Head of caudate nucleus (tissue), 42 donors: ENCODE measurements at places on chromosomes 1 and 21.
A peak's percentile ranks its signal among the peaks of the same experiment; 100 is the strongest.

DNA sequence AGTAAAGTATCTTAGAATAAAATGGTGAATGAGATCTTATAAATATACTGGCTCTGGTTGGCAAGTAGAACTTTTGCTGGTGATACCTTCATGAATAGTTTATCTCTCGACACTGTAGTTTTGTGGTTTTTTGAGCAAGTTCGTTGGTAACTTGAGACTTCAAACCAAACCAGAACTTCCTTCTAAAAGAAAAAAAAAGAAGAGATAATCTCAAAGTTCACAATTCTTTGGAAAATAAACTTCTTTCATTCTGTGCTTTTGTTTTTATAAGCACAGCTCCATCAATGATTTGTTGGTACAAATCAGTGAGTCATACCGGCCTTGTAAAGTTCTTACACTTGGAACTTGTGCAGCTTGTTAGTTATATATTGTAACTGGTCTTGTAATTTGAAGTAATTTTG lies 2.3 kb downstream of the HIPK1 start:
- DNase-seq = no peak

- DNase-seq = no peak
These were observed 522.6 kb downstream of the PTPRU start for GRCh38 chr1:29758781-29759499.

DNA sequence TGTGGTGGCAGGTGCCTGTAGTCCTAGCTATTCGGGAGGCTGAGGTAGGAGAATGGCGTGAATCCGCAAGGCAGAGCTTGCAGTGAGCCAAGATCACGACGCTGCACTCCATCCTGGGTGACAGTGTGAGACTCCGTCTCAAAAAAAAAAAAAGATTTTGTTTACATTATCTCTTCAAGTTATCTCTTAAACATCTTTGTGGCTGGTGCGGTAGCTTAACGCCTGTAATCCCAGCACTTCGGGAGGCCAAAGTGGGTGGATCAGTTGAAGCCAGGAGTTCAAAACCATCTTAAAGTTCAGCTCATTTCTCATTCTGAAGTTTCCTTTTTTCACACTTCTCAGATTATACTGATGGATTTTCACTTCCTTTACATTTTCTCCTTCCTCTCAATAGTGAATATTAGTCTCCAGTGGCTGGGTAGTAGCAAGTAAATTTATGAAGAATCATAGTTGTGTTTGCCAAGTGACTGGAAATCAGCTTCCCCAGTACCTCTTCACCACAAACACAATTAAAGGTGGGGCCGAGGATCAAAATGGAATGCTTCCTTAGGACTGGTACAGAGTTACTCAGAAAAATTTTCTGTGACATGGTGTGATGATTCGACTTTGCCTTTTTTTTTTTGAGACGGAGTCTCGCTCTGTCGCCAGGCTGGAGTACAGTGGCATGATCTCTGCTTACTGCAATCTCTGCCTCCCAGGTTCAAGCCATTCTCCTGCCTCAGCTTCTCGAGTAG lies 13.8 kb downstream of the PIP5K1A start:
- DNase-seq = no peak

- no peak for DNase-seq
These were observed 4.1 kb downstream of the CDC42BPA start for GRCh38 chr1:227314014-227314848.

DNA sequence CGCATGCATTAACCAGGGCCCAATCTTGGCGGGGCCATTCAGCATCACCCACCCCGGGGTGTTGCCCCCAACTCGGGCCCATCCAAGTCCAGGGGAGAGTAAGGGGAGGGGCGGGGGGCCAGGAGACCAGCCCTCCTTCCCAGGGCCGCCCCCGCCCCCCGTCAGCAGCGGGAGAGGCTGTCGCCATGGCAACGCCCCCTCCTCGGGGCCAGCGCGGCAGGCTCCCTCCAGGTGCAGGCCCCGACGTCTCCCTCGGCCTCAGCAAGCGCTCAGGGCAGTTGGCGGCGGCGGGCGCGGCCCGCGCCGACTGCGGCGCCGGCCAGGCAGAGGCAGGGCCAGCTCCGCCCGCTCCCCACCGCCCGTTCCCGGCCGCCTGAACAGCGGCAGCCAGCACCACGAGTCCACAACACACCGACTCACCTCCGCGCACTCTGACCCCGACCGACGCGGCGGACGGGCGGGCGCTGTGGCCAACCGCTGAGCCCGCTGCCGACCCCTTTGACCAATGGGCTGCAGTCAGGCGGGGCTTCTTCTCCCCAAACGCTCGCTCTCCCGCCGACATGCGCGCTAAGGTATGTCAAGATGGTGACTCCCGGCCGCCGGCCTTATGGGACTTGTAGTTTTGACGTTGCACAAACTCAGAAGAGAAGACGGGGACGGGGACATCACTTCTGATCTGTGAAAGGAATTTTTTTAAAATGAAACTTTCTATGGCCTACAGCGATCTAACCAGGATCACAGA lies at the start of gene ERI3:
Gene ERI3, minus strand, starts transcription at position 418 of the 742 bp plus-strand sequence. Its CDS starts 231 bp downstream, at position 187.
- DNase-seq = peak; percentile 98
